Coronary artery (tissue), 2 donors: ENCODE measurements at places on chromosomes 4 and X.

GRCh38 chrX:129786210-129786651 is 6.5 kb downstream of the SASH3 start:
- no peak for DNase-seq

- DNase-seq = no peak
These were observed 24.3 kb downstream of the XKRX start for GRCh38 chrX:100904433-100904832.

DNA sequence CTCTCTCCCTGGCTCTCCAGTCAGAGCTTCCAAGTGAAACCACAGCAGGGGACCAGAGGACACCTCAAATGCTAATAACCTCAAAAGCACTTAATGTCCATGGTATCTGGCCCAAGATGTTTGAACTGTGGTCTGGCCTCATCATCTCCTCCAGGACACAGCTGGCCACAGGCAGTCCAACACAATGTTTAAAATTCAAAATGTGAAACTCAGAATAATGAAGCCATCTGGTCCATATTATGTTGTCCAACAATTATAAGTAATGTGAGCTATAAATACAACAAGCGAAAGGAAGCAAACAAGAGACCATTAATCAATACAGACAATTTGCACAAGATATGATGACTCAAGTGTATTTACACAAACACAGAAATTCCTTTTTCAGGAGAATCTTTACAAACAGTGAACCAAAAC is 90.7 kb upstream of the S100G start:
- no peak for DNase-seq

- DNase-seq = no peak
These were observed 3.9 kb downstream of the RNF128 start for GRCh38 chrX:106730401-106730800.

- no peak for DNase-seq
These were observed 14.7 kb downstream of the PDGFC start for GRCh38 chr4:156956826-156957368.

DNA sequence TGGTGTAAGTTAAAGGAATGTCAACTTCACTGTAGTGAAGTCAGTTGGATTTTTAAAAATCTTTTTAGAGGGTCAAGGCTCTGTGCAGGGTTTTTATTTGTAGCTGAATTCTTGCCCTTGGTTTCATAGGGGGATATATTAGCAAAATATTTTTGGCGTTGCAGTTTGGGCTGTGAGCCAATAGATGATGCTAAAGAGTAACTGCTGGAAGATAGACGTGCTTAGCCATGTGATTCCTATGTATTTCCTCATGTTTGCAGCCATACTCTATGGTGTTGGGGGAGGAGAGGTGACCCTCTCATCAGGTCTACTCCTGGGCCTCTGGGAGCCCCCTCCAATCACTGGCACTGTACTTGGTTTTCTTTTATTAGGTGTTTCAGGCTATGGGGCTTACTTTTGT is 246.7 kb upstream of the ARHGAP24 start:
- DNase-seq = no peak

DNA sequence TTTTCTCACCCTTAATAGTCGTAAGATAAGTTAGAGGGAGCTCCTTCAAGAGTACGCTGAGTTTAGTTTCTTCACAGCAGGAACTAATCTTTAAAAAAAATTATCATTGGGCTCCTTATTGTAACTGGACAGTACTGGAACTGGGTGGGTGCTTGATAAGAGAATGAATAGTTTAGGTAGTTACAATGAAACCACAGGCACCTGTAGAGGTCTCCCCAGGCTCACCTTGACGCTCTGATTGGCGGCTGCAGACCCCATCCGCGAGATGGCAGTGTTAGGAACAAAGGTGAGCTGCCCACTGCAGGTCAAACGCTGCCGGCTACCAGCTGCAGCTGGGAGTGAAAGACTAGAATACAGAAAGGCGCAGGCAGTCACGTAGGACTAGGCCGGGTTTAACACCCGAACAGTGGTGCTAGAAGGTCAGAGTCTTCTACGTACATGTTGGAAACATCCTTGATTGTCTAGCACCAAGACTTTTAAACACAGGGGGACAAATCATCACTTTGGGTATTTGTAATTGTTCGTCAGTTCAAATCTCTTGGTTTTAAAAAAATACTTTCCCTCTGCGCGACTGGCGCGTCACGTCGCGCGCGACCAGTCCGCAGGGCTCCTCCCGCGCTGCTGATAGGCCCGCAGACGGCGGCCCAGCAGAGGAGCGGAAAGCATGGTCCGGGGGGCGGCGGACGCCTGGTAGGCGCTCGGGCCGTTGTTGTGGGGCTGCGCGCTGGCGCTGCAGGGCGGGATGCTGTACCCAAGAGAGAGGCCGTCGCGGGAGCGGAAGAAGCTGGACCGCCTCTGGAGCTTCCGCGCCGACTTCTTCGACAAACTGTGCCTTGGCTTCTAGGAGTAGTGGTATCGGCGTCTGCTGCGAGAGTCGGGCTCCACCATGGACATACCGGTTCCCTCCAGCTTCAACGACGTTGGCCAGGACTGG is 45.6 kb downstream of the SMARCA5 start:
- peak; percentile 75 for DNase-seq

GRCh38 chrX:11422525-11422857 is 129.3 kb downstream of the AMELX start:
- DNase-seq = no peak

- DNase-seq = no peak
These were observed 367.9 kb upstream of the SLIT2 start for GRCh38 chr4:19883841-19884240.

DNA sequence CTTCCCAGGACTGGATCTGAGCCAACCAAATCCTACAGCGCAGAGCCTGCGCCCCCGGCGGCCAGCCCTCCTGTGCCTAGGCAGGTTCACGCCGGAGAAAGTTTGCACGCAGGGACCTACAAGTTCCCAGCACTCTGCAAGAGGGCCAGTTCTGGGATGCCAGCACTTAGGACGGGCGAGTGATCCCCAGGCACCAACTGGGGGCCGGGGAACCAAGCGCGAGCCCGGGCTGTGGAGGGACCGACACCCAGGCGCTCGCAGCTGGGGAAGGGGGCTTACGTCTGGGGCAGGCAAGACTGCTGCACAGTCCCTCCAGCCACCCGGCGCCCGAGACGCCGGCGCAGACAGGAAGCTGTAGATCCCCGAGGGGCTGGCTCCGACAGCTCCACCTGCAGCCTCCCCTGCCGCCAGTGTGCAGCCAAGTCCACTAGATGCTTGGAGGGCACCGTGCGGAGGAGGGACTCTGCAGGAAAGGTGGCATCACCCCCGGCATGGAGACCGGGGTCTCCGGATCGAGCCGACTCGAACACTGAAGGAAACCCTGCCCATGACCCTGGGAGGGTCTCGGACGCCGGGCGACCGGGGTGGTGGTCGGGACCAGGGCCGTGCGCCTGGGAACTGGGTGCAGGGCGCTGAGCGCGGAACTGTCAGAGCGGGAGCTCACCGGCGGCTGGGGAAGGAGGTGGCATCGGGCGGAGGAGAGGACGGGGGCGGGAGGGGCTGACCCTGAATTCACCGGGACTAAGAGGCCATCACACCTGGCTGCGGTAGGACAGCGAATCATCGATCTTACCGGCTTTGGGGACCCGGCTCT is 566 bp downstream of the CORIN start:
- no peak for DNase-seq

- DNase-seq = no peak
These were observed 116.1 kb downstream of the CNKSR2 start for GRCh38 chrX:21490341-21490740.

DNA sequence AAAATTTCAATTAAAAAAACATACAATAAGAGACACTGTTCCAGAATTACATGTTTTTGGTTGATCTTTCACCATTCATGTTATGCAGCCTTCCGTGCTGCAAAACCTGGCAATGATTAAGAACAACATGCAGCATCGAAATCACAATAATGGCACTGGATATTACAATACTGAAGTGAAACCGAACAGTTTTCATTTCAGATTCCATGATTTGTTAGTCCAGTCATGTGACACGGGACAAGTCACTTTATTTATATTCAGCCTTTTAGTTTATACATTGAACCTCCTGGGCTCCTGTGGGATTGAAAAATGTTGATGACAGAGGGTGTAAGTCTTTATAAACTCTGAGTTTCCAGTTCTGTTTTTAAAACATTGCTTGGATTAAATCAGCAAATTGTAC is 142.5 kb upstream of the TTC29 start:
- DNase-seq = no peak

DNA sequence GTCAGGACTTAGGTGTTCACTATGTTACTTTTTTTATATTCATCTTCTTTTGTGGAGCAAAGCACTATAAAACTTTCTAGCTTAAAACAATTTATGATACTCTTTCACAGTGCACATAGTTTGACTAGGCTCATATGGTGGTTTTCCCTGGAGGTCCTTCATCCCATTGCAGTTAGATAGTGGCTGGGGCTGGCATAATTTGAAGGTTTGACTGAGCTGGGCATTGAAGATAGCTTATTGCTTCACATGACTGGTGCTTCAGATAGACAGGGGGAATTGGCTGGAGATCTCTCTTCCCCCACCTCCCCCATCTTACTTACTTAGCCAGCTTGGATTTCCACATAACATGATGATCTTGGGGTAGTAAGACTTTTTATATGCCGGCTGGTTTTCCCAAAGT is 7.0 kb upstream of the GABRA4 start:
- no peak for DNase-seq

DNA sequence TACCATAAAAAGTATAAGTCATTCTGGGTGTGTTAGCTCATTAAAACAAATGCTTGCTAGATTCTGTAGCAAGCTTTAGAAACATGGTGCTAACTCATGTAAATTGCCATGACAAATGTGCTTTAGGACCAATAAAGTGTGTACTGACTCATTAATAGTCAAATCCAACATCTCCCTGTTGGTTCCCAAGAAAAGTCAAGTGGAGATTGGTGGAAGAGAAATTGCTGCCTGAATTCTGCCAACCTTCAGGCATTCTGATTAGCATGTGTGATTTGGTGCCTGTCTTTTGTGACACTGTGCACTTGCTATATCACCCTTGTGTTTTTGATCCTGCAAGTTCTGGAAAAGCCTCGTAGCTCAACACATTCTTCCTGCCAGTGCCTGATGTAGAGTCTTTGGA is 503.8 kb upstream of the BOD1L1 start:
- DNase-seq = no peak

GRCh38 chrX:123206176-123206575 is 22.1 kb downstream of the GRIA3 start:
- DNase-seq = no peak

DNA sequence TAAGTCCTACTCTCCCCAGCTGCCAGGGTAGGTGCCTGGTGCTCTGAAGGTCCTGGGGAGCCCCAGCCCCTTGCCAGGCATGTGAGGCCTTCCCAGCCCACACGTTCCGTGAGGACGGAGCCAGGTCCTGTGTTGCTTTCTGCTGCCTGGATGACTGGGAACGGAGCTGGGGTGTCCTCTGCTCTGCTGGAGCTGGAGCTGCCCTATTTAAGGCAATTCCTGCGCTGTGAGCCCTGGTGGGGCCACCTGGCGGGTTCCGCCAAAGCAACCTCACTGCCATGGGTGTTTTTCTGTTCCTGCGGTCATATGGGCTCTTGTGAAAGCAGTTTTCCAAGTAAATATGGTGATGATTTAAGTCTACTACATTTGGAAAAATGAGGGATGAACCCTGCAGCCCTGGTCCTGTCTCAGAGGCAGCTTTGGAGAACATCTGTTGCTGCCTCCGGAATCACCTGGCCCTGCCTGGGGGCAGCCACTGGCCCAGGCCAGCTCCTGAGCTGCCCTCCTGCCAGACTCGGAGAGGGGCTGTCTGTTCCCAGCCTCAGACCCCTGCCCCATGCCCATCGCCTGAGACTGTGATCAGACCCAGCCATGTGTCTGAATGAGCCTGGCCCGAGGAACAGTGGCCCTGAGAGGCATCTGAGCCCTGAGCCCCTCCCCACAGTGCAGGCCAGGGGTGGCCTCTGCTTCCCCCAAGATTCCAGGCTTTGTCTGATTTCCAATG is 33.2 kb downstream of the FGFRL1 start:
- no peak for DNase-seq
